ENCODE measurements at places on chromosomes 3 and 15.

GRCh38 chr3:63779227-63779626 is 39.9 kb upstream of the C3orf49 start:
- no peak for DNase-seq

DNA sequence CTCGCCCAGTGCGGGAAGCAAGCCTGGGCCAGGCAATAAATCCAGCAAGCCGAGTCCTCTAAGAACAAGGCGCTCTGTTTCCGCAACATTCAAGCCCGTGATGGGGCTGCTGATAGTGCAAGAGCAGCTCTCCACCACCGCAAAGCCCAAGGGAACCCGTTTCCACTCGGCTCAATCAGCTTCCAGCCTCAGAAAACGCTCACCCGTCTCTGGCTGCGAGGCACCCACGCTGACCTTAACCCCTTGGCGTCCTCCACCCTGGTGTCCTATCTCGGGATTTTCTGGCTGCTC is 17.8 kb downstream of the SPATA12 start:
- peak; percentile 15 for DNase-seq

DNA sequence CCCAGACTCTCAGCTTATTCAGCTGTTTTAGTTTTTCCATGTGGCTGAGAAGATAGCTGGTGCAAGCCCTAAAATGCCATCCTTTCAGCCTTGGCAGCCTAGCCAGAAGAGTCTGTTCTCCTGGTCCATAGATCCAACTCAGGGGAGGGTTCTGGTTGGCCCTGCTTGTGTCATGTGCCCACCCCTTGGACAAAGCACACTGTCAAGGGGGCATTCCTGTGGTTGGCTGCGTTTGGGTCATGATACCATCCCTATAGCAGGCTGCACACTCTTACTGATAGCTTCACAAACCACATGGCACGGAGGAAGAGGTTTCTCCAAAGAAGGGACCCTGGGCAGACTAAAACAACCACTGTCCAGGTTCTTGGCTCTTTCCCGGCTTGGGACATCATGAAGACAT is 8.4 kb upstream of the FSTL1 start:
- no peak for DNase-seq

- no peak for DNase-seq
These were observed 102.1 kb downstream of the ASB7 start for GRCh38 chr15:100704281-100705055.

GRCh38 chr3:54783611-54784010 is 144.2 kb downstream of the LRTM1 start:
- DNase-seq = no peak

GRCh38 chr3:126100634-126101301 is 16.8 kb upstream of the SLC41A3 start:
- no peak for DNase-seq

DNA sequence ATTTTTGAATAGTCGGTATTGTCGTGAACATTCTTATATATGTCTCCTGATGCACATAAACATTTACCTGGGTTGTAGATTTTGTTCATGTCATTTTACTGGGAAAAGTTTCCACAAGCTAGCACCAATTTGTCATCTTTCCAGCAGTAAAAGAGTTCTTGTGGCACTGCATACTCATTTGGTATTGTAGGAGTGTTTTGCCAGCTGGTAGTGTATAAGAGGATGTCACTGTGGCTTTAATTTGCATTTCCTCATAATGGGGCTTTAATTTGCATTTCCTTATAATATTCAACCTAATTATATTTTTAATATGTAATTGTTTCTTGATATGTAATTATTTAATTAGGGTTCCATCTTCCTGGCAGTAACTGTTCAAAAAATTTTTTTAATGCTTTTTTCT is 21.2 kb upstream of the TNFSF10 start:
- DNase-seq = no peak

GRCh38 chr3:149489060-149489690 is 14.7 kb downstream of the TM4SF4 start:
- DNase-seq = no peak

GRCh38 chr3:13322324-13322723 is 97.8 kb downstream of the NUP210 start:
- DNase-seq = no peak

- no peak for DNase-seq
These were observed 753.5 kb upstream of the NECTIN3 start for GRCh38 chr3:110318108-110318507.

- DNase-seq = no peak
These were observed 43.6 kb upstream of the DCBLD2 start for GRCh38 chr3:98945101-98945524.

DNA sequence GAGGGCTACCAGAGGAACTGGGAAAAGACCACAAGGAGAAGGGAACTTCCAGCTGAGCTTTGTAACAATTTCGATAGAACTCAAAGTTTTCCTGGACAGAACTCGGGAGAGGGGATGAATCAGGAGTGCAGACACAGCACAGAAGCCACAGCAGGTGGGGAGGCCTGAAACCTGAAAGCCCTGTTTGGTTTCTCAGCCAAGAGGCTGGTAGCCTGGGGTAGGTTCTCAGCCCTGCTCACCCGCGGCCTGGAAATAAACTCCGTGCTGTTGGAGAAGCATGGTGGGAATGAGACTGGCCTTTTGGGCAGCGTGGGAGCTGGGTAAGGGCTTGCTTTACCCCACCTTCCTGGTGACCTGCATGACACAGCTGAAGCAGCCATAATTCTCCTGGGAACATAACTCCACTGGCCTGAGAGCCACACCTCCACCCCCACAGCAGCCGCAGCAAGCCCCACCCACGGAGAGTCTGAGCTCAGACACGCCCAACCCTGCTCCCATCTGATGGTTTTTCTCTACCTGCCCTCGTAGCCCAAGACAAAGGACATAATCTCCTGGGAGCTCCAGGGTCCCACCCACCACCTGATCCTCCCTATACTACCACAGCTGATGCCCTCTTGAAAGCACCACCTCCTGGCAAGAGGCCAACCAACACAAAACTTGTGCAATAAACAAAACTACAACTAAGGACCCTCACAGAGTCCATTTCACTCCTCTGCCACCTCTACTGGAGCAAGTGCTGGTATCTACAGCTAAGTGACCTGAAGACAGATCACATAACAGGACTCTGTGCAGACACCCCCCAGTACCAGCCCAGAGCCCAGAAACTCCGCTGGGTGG is 52.5 kb upstream of the CHRM5 start:
- no peak for DNase-seq

DNA sequence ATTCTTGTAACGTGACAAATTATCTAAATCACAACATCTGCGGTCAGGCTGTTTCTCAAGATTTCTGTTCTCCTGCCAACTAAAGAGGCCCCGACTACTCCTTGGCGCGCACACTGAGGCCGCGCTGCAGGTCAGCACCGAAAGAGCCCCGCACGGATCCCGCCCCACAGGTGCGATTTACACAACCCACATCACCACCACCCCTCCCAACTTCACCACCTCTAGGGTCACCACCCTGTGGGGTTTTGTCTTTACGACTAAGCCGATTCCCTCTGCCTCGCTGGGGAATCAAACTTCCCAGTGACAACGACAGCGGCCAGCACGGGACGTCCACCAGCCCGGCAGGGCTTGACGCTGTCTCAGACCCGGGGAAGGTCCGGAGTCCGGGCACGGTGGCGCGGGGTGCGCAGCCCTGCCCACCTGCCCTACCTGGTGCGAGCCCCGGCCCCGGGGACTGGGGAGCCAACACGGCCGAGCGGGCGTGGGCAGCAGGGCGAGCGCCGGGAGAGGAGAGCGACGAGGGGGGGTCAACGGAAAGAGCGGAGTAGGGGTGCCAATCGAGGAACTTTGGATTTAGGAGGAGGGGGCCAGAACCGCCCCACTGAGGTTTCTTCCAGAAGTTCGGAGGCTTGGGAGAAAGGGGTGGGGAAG is 764 bp downstream of the UACA start:
- no peak for DNase-seq

DNA sequence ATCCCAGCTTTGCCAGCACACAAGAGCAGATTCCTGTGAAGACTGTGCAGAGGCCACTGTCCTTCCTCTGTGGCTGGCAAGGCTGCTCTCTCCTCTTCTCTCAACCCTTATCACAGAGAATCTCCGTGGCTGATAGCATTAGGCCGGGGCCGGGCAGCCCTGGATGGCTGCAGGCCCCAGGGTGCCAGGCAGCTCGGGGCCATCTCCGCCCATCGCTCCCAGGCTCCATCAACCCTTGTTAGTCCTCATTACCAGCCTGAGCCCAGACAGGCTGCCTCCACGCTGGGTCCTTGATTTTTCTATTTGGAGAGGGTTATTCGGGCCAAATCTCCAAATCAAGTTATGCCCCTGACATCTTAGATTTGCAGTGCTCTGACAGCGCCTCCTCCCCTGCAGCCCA is 39.1 kb downstream of the MRPL46 start:
- DNase-seq = no peak

DNA sequence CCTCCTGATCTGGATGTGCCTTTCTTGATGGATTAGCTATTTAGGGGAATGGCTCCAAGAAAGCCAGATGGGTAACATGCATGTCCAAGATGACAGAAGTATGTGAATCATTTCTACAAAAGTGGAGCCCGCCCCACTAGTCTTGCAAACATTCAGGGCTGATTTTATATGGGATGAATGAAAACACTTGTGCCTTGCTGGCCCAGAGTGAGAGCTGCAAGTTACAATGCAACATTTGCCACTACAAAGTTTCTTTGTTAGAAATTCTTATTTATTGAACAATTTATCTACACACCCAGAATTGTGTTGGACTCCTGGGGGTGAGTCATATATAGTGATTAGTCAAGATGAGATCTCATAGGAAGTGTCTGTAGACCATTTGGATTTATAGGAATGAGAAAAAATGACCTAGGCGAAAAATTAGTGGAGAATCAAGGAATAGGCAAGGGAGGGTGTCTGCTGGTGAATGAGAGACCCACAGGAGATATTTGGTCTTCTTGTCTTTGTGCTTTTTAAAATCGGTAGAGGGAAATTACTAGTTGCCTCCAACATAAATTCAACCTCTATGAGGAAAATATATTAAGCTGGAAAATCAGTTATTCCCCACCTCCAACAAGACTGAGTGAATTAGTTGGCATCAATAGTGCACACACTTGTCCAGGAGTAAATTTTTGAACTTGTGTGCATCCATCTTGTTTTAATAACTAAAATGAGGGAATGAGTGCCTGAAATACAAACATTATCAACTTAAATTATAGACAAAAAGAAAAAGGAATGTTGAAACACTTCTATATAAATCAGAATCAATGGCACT is 53.5 kb upstream of the DCBLD2 start:
- DNase-seq = no peak

- DNase-seq = no peak
These were observed 59.1 kb upstream of the PYDC2 start for GRCh38 chr3:191401775-191402357.

DNA sequence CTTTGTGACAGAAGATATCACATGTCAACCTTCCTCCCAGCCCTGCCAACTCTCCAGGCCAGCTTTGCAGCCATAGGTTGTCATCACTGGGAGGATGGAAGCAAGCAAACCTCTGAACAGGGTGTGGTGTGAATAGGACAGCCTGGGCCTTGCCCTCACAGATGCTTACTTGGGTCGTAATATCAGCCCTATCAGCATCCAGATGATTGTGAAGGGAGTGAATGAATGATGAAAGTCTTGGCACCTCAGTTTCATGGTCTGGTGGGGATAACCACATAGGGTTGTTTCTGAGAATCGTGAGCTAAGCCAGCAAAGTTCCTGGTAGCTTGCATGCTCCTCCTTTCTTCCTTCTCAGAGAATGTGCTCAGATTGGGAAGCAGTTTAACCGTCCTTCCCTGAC is 55.1 kb upstream of the POLR2M start:
- no peak for DNase-seq

- DNase-seq = peak; percentile 35
These were observed 39.7 kb upstream of the GADL1 start for GRCh38 chr3:30934208-30934550.

GRCh38 chr15:36108541-36108940 is 470.9 kb upstream of the CDIN1 start:
- DNase-seq = no peak
